ENCODE measurements at places on chromosomes 11 and 22. TPM values are rescaled to one million over a fixed set of nuclear protein-coding genes. Genes with fewer than 3 reads are reported as not detected.
A peak's percentile ranks its signal among the peaks of the same experiment; 100 is the strongest.

Gene POU2AF2
- not detected for total RNA-seq

Gene SYCE3
- total RNA-seq: not detected

Gene CABP7
- 0.33 TPM for total RNA-seq

Gene TRIM49C
- not detected for total RNA-seq

Gene RTN4R
- 0.36 TPM for total RNA-seq

Gene PAX6
- total RNA-seq: not detected

Gene RFPL3
- total RNA-seq: not detected

Gene FJX1
- not detected for total RNA-seq

Gene BEST1
- 0.14 TPM for total RNA-seq

Gene GGT1
- 19.7 TPM for total RNA-seq

Gene TMEM25
- total RNA-seq: 18.3 TPM

GRCh38 chr11:93080146-93080759, 110.8 kb downstream of the MTNR1B start:
- DNase-seq: no peak

DNA sequence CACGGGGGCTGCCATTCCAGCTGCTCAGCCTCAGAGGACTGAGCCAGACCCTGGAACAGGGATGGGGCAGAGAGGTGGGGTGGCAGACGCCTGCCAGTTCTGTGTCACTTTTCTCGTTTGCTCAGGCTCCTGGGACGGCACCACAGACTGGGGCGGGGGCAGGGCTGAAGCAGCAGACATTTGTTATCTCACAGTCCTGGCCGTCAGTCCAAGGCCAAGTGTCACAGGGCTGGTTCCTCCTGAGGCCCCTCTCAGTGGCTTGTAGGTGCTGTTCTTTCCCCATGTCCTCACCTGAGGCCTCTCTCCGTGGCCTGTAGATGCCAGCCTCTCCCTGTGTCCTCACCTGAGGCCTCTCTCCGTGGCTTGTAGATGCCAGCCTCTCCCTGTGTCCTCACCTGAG, 24.7 kb downstream of the TPCN2 start:
- DNase-seq: no peak

DNA sequence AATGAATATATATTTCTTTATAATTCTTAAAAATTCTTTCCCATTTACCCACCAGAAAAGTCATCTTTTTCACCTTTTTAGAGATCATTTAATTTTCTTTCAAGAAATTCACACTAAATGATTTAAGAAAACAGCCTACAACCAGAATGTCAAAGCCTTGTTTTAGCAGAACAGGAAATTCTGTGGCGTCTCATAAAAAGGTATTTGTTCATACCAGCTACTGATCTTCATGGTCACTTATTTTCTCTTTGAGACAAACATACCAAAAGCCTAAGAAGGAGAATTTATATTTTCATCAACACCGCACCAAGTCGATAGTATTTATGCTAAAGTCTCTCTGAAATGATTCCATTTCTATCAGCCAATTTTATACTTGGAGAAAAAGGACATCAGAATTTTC, 105.3 kb downstream of the ETS1 start:
- no peak for DNase-seq

- no peak for DNase-seq
Observed at GRCh38 chr22:20118300-20119020, 1.4 kb upstream of the TRMT2A start.

DNA sequence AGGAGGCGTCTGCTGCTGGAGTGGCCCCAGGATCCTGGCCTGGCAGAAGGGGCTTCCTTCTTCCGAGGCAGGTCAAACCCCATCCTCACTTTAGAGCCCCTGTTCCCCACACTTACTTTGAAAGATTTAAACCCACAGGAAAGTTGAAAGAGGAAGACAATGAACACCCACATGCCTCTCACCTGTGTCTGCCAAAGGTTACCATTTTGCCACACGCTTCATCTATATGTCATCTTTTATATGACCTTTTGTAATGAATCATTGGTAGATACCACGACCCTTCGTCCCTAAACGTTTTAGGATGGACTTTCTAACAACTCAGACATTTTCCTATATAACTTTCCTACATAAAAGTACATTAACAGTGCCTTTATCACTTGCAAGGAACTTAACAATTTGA, 39.8 kb upstream of the BID start:
- DNase-seq: no peak

DNA sequence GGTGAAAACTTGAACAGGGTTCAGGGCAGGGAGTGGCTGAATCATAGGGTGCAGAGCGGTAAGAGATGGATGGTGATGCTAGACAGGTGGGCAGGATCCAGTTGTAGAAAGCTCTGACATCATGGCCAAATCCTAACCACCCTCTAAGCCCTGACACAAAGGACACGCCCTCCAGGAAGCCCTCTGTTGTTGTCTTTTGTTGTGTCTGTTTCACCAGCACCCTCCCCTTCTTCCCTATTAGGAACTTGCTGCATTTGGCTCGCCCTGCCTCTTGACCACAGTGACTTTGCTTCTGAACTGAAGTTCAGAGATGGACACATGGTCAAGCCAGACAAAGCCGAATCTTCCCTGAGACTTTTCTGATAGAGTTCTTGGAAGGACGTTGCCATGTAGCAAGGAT, 14.2 kb upstream of the APOL6 start:
- no peak for DNase-seq

DNA sequence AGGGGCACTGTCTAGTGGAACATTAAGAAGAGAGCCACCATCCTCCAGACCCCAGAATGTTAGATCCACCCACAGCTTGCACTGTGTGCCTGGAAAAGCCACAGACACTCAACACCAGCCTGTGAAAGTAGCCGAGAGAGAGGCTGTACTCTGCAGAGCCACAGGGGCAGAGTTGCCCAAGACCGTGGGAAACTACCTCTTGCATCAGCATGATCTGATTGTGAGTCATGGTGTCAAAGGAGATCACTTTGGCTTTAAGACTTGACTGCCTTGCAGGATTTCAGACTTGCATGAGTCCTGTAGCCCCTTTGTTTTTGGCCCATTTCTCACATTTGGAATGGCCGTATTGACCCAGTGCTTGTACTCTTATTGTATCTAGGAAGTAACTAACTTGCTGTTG, 115.9 kb upstream of the CCDC179 start:
- DNase-seq: no peak

DNA sequence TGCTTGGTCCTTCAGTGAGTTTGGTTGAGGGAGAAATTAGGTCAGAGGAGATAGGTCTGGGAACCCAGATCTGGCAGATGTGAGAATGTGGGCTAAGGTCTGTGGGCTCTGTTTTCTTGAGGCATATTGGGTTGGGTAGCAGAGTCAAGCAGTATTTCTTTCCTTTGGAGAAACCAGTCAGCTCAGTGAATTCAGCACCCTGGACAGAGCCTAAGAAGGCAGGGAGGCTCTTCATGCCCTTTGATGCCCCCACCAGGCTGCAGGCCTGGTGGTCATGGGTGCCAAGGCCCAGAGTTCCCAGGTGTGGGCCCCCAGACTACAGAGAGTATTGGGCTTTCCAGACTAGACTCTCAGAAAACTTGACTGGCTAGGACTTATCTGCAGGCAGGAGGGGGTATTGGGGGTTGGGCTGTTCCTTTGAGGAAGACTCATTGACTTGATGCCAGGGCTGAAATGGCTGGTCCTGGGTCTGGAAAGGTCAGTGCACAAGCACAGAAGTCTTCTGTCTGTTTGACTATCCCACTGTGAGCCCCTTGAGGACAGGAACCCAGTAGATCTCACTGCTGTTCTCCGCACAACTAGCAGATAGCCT, 45.3 kb upstream of the NECTIN1 start:
- DNase-seq: no peak

DNA sequence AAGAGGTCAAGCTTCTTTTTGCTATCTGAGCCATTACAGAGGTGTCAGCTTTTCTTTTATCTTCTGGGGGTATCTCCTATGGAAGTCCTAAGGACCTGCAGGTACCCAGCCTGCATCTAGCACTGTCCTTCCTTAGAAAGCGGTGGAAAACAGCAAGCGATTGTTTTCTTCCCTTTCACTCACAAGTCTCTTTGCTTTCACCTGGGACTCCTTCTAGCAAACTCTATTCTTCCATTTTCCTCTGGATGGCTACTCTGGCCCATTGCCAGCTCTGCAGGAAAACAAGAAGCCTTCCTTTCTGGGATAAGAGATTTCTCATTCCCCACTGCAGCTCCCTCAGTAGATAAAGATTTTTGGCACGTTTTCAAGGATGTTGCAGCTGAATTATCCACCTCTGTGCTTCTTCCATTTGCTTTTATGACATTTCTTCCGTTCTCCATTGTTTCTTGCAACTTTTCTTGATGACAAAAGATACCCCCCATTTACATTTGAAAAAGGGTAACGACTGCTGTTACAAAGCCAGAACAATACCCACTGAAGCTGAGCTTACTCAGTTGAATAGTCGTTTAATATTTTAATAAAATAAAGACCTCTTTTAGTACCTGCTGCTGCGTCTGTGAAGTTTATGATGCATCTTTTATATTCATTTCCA, 40.2 kb upstream of the BDNF start:
- no peak for DNase-seq

- DNase-seq: no peak
Observed at GRCh38 chr11:294780-295179, 4.5 kb downstream of the IFITM5 start.

GRCh38 chr11:2643746-2644145, 56.0 kb downstream of the KCNQ1OT1 start:
- DNase-seq: no peak

DNA sequence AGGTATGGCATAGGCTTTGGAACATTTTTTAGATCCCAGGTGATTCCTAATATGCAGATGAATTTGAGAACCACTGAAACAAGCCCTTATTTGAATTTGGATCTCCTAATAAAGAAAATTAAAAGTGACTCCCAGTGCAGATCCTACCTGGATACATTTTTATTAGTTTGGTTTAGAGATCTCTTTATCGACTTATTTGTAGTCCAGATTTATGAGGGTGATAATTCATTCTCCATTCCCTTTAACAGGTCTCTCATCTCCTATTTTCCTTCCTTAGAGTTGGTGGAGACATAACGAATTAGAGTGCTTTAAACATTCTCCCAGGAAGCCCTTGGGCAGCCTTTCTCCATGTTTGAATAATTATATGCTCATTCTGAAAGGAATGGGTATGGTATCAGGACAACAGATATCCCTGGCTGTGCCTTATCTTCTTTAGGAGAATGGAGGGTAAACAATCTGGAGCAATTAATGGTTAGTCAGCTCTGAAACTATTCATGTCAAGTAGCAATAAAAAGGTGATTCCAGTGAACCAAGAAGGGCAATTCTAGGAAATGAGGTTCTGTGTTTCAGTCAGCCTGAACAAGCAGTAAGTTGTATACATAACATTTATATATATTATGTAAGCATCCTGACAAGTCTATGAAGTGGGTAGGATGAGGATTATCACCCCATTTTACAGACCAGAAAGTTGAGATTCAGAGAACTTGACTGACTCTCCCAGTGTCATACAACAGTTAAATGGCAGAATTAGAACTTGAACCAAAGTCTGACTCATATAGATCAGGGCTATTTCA, 53.9 kb upstream of the RCE1 start:
- no peak for DNase-seq

GRCh38 chr11:67439321-67440228, 2.1 kb upstream of the PTPRCAP start:
- DNase-seq: peak; percentile 23

- DNase-seq: no peak
Observed at GRCh38 chr11:89521294-89521693, 30.1 kb upstream of the NOX4 start.

GRCh38 chr11:23359297-23359696, 499.0 kb upstream of the CCDC179 start:
- no peak for DNase-seq

GRCh38 chr22:32717337-32718240, 83.9 kb upstream of the TIMP3 start:
- DNase-seq: no peak

GRCh38 chr11:87926250-87926970, 248.8 kb downstream of the RAB38 start:
- DNase-seq: no peak

- DNase-seq: no peak
Observed at GRCh38 chr11:71206186-71206585, 46.2 kb downstream of the SHANK2 start.

DNA sequence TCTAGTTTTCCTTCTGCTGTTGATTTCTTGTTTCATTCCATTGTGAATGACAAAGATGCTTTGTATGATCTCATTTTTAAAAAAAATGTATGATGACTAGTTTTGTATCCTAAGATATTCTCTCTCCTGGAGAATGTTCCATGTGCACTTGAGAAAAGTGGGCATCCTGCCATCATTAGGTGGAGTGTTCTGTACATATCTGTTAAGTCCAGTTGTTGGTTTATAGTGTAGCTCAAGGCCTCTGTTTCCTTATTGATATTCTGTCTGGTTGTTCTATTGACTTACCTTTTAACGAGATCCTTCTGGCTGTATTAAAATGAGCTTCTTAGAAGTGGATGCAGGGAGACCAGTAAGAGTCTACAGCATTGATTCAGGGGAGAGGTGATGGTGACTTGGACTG, 35.2 kb downstream of the SGSM1 start:
- no peak for DNase-seq

- no peak for DNase-seq
Observed at GRCh38 chr11:114784216-114784615, 105.9 kb downstream of the NXPE2 start.

- peak; percentile 4 for DNase-seq
Observed at GRCh38 chr11:1840780-1841480, 2.1 kb downstream of the TNNI2 start.

DNA sequence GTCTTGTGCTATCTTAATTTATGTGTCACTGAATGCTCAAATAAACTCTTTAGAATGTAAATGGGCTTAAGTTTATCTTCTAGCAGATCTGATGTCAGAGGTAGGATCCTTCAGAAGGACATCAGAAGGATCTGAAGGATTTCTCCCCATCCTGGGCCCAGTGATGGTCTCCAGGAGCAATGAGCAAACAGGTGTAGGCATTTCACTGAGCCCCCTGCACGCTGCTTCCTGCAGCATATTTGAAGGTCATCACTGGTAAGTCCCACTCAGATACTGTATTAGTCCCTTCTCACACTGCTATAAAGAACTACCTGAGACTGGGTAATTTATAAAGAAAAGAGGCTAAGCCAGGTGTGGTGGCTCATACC, 4.5 kb downstream of the GSTP1 start:
- no peak for DNase-seq

DNA sequence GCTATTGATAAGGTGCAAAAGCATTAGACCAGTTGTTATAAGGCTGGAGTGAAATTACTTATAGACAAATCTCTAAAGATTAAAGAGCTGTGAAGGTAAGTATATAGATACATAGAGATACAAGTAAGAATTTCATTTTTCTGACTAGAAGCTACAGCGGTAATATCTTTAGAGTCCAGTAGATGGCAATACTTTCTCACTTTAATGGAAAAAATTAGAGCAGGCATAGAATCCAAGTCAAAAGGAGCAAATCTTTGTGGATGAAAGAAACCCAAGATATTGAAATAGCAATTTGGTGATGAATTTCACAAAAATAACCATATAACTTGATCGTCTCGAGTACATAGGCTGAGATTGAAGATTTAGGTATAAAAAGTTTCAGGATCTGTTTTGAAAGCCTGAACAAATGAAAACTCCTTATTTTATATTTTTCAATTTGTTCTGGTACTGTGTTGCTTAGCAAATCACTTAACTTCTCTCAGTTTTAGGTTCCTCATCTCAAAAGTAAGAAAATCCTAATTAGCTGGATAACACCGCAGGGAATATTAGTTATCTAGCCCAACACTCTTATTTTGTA, 81.9 kb downstream of the UVRAG start:
- DNase-seq: no peak

- DNase-seq: no peak
Observed at GRCh38 chr11:11446967-11447366, 93.9 kb upstream of the CSNK2A3 start.
